ENCODE measurements at places on chromosomes 1 and 21.

GRCh38 chr1:33972676-33973395 is 109.0 kb downstream of the HMGB4 start:
- DNase-seq: peak; percentile 38

DNA sequence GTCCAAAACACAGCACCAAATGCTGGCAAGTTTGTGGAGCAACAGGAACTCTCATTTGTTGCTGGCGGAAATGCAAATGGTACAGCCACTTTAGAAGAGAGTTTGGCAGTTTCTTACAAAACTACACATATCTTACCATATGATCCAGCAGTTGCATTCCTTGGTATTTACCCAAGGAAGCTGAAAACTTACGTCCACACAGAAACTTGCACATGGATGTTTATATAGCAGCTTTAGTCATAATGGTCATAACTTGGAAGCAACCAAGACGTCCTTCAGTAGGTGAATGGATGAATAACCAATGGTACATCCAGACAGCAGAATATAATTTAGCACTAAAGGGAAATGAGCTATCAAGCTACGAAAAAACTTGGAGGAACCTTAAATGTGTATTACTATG is 66.4 kb downstream of the MARK1 start:
- DNase-seq: peak; percentile 4

- peak; percentile 87 for DNase-seq
Measured at GRCh38 chr21:41817228-41817627, 50.4 kb upstream of the RIPK4 start.

- DNase-seq: no peak
Measured at GRCh38 chr1:55673416-55673815, 458.3 kb upstream of the USP24 start.

GRCh38 chr1:20551945-20552727 is at the start of gene FAM43B:
Gene FAM43B, plus strand, starts transcription at chr1:20552573. Its CDS starts 401 bp downstream, at chr1:20552974.
- DNase-seq: peak; percentile 78

- DNase-seq: no peak
Measured at GRCh38 chr1:7481194-7481593, 289.9 kb upstream of the VAMP3 start.
